HFF-Myc (cell line): ENCODE measurements at places on chromosomes 12 and 14.

DNA sequence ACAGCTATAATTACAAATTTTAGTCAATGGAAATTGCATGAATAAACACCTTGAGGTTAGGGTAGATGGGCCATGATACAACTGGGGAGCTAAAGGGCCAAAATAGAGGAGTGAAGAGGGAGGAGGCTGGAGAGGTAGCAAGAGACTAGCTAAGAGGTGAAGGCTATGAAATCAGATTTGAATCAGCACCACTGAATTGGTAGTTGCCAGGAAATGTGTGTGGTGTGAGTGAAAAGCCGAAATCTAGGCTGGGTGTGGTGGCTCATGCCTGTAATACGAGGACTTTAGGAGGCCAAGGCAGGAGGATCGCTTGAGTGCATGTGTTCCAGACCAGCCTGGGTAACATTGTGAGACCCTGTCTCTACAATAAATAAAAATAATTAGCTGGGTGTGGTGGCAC is 22.7 kb downstream of the YY1 start:
- DNase-seq = no peak

- DNase-seq = no peak
Measured at GRCh38 chr14:75489480-75489837, 32.8 kb upstream of the BATF start.

GRCh38 chr14:101695659-101696058 is 65.8 kb upstream of the PPP2R5C start:
- no peak for DNase-seq

DNA sequence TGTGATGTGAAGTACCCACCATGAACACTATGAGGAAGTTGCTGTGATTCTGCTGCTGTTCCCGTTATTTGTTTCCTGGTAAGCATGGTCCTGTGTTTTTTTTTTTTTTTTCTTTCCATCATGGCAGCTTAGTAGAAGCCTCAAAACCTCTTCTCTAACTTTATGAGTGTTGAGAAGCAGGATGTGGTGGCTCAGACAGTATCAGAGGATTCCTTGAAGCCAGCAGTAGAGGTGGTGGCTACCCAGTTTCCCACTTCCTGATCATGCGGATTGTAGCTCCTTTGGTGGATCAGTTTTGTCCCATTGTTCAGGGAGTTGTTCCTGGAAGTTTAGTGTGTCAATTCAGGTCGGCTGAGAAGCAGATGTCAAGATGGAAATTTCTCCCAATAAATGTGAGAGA is 175.8 kb downstream of the ATP23 start:
- DNase-seq = no peak

- DNase-seq = no peak
Measured at GRCh38 chr12:8698879-8699278, 1.1 kb downstream of the RIMKLB start.

- no peak for DNase-seq
Measured at GRCh38 chr12:14540801-14541462, 26.8 kb downstream of the PLBD1 start.

DNA sequence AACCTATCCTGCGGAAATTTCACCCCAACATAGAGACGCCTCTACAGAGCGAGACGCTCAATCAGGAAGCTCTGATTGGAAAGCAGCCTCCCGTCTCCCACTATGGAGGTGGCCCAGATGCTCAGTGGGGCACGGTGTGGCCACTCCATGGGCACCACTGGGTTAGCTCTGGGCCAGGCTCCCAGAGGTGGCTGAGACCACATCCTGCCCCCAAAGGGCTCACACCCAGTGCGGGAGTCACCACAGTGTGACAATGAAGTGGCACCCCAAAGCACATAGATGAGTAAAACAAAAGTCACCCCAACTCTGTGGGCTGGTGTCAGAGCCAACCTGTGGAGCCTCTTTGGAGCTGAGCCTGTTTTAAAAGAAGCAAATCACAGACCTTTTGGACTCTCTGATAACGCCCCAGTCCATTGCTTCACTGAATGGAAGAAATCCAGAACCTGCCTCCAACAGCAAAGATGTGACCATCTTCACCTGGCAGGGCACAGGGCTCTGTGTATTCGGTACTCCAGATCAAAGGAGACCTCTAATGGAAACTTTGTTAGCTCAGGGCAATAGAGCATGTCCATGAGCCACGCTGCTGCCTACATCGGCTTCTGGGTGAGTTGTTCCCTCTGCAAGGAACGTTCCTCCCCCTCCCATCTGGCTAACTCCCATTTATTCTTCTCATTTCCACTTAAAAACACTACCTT is 19.6 kb downstream of the CLMN start:
- no peak for DNase-seq

- DNase-seq = no peak
Measured at GRCh38 chr12:1760566-1761382, 59.6 kb upstream of the LRTM2 start.

DNA sequence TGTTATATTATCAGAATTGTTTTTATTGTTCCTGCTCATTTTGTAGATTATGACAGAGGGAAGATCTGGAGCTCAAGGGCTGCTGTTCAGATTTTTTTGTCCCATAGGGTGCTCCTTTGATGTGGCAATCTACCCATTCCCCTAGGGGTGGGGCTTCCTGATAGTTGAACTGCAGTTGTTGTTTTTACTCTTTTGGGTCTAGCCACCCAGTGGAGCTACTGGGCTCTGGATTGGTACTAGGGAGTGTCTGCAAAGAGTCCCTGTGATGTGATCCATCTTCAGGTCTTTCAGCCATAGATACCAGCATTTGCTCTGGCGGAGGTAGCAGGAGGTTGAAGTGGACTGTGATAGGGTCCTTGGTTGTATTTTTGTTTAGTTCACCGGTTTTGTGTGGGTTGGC is 57.9 kb upstream of the SLCO1B1 start:
- no peak for DNase-seq

DNA sequence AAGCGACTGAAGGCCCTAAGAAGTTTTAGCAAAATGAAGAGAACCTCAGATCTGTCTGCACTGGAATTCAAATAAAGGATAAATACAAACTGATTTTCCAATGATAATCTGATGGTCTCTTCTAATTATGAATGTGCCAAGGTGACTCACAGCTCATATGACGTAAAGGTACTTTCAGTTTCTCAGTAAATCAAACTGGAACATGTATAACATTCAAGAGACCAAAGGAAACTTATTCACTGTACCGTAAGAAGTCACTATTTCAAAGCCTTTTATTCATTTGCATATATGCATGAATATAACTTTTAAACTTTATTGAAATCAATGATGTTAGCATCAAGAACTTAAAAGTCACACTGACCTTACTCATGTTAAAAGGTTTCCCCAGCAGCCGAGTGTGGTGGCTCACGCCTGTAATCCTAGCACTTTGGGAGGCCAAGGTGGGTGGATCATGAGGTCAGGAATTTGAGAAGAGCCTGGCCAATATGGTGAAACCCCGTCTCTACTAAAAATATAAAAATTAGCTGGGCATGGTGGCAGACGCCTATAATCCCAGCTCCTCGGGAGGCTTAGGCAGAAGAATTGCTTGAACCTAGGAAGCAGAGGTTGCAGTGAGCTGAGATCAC is 52.2 kb downstream of the ATXN2 start:
- no peak for DNase-seq

- no peak for DNase-seq
Measured at GRCh38 chr12:26273811-26274210, 78.4 kb downstream of the SSPN start.

DNA sequence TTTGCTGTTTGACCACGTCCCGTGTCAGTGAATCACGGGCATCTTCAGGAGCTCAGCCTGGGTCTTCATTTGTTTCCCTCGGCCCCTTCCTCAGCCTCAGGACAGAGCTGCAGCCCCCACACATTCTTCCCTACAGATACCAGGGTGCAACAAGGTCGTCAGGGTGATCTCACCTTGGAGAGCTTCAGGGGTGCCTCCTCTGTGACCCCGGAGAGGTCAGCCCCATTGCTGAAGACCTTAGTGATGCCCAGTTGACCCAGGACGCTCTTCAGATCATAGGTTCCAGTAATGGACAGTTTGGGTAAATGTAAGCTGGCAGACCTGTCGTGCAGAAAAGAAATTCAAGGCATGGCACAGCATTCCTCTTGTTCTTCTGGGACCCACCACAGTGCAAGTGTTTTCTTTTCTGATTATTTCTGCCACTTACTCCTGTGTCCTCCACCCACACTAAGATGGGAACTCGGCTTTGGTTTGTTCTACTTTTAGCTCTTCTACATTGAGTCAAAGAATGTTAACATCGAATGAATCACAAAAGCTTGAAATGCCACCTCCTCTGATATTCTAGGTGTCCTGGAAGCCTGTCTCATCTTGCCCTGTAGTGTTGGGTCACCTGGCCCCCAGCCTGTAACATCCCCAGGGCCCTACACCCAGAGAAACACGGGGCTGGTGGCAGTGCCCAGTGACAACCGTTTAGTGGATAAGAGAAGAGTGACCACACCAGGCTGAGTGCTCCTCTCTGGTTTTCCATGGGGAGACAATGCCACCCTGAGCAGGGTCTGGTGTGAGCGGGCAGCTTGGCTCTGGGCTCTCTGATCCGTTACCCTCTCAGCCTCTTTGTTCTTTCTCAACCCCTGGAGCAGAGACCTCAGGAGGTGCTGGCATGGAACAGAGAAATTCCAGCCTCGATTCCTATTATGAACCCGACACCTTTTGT is 8.8 kb downstream of the SERPINA1 start:
- DNase-seq = no peak

DNA sequence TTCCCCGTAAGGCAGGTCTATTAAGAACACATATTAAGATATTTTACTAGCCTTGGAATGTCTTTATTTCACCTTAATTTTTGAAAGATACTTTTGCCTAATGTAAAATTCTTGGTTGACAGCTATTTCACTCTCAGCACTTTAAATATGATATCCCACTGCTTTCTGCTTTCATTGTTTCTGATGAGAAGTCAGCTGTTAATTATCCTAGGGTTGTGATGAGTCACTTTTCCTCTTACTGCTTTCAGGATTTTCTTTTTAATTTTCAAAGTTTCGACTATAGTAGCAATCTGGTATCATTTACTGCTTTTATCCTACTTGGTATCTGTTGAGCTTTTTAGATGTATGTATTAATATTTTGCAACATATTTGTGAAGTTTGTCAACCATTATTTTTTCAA is 578.9 kb upstream of the ATP2B1 start:
- no peak for DNase-seq

GRCh38 chr12:42607584-42608058 is 18.1 kb upstream of the PRICKLE1 start:
- DNase-seq = no peak

GRCh38 chr12:113748707-113749432 is 217.3 kb downstream of the RBM19 start:
- DNase-seq = no peak

DNA sequence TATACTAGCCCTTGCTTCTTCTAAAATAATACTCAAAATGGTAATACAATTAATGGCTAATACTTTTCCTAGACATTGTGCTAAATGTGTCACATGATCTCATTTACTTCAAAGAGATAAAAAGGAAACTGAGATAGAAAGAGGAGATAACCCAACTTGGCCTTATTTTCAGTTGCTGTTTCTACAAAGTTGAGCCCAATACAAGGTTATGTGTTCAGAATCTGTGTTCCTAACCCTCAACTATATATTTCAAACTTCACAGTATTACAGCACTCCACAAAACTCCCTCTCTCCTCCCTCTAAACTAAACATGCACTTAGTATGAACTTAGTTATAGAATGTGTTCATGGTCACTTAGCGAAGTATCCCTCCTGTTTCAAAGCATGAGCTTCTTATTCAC is 277.9 kb downstream of the CCER1 start:
- DNase-seq = no peak
